NCI-H524 treated with DMSO at 0.1 percent for 48 hours (cell line): ENCODE measurements at places on chromosomes 6 and 20.

DNA sequence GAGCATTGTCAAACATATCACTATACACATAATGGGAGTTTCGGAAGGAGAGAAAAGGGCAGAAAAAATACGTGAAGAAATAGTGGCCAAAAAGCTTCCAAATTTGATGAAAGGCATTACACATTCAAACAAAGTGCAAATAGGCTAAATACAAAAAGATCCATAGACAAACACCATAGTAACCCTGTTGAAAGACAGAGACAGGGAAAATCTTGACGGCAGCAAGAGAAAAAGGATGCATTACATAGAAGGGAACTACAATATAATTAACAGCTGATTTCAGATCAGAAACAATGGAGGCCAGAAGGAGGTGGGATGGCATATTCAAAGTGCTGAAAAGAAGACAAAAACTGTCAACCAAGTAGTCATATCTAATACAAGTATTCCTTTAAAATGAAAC, 170.8 kb downstream of the MRPL14 start:
- no peak for DNase-seq

- DNase-seq: no peak
These were observed 106.9 kb downstream of the TRDN start for GRCh38 chr6:123529843-123530242.

DNA sequence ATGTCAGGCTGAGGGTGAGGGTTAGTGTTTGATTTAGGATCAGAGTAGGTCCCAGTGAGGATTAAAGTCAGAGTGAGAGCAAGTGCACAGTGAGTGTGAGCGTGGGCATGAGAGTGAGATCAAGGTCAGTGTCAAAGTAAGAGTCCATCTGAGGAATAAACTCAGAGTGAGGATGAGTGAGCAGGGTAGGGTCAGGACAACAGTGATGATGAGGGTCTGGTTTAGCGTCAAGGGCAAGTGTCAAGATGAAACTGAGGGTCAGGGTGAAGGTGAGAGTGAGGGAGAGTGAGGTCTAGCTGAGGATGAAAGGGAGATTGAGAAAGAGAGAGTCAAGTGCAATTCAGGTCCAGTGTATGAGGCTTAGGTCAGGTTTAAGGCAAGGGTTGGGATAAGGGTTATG, 7.7 kb upstream of the ZNF343 start:
- DNase-seq: no peak

DNA sequence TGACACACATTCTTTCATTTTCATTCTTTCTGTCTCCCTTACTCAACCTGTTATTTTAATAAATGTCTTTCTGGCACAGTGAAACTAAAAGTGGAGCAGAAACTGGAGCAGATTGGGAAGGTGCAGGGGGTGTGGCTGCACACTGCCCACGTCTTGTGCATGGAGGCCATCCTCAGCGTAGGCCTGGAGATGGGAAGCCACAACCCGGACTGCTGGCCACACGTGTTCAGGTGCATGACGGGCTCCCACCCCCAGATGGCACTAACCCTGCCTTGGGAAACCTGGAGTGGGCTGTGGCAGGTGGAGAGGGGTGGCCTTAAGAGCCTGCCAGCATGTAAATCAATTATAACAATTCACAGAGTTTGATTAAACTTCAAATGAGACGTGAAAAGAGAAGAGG, 71.4 kb upstream of the PBOV1 start:
- DNase-seq: no peak

DNA sequence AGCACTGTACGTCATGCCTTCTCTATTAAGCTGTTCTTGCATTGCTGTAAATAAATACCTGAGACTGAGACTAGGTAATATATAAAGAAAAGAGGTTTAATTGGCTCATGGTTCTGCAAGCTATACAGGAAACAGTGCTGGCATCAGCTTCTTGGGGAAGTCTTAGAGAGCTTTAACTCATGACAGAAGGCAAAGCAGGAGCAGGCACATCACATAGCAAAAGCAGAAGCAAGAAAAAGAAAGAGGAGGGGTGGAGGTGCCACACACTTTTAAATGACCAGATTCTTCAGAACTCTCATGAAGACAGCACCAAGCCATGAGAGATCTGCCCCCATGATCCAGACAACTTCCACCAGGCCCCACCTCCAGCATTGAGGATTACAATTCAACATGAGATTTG, 30.1 kb downstream of the CYB5R4 start:
- no peak for DNase-seq
